Activated T-cell treated with anti-CD3 and anti-CD28 coated beads, Interleukin-2, amount 50 U/mL, for 72 hours (primary cell): ENCODE measurements at places on chromosomes 3 and 15. TPM values are rescaled to one million over a fixed set of nuclear protein-coding genes. Genes with fewer than 3 reads are reported as not detected.

Gene LRRC31
- not detected for total RNA-seq

Gene CDAN1
- total RNA-seq: 26.0 TPM

Gene IQCF6
- not detected for total RNA-seq

Gene PYGO1
- not detected for total RNA-seq

DNA sequence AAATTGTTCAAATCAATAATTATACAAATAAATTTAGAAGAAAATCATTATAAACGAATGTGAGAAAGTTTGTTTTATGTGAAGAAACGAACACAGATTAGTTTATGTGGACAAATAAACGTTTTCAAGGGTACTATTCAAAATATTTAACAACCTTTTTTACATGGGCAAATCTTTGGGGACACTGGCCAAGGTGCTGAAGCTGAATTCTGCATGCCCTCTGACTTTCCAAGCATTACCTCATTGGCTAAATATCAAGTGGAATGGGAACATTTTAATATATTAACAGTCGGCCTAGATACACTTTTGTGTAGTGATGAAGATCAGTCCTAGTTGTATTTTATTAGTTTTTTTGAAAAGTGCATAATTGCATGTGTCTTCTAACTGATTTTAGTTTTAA lies 636.4 kb upstream of the DPPA4 start:
- DNase-seq: no peak
- no peaks in the 10 kb centered on the region for H3K36me3 ChIP-seq
- no peaks in the 10 kb centered on the region for H3K27me3 ChIP-seq
- H3K4me3 ChIP-seq: no peak overlapping the region

DNA sequence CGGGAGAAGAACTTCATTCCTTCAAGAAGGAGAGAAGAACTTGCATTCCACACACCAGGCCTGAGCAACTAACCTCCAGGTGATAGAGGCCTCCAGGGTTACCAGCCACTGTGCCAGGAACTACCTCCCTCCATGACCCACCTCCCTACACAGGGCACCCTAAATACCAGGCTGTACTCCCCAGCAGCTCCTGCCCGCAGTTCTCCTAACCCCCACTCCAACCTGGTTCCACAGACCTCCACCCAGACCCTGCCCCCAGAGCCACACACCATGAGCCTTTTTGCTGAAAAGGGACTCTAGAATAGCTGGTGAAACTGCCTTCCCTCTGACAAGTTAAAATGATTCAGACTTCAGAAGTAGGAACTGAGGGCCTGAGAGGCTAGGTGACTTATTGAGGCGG lies 8.2 kb downstream of the IGDCC3 start:
- no peaks in the 10 kb centered on the region for H3K36me3 ChIP-seq
- H3K27me3 ChIP-seq: peaks cover 28% of the 10 kb centered on the region
- no peak overlapping the region for H3K4me3 ChIP-seq
- DNase-seq: no peak
- no peak overlapping the region for H3K27ac ChIP-seq

DNA sequence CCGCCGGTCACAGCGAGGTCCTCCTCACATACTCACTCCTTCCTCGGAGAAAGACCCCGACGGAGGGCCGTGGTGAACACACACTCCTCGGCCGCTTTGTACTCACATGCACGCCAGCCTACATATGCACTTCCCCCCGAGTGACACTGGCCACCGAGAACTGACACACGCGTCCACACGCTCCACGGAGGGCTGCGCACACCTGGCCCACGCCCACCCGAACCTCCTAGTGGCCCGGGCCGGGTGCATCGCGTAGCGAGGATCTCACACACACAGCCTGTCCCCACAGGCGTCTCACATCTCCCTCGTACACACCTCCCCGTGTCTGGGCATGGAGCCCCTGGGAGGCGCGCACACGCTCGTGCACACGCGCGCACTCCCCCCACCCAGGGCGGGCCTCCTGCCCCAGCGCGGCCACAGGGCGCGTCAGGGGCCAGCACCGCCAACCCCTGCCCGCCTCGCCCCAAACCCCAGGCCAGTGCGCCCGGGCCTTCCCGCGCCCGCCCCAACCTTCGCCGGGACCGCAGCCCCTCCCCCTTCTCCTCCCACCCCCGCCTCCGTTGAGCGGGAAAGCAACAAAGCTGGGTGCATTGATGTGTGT lies 411 bp upstream of the C3orf70 start:
- H3K36me3 ChIP-seq: no peaks in the 10 kb centered on the region
- no peak overlapping the region for H3K4me3 ChIP-seq
- peaks cover 33% of the 10 kb centered on the region for H3K27me3 ChIP-seq
- H3K4me1 ChIP-seq: peaks cover 4% of the 10 kb centered on the region

Gene IL12A
- total RNA-seq: not detected

Gene TMOD3
- 48.6 TPM for total RNA-seq

Gene LRRC57
- total RNA-seq: 26.2 TPM

Gene SNURF
- 21.0 TPM for total RNA-seq

GRCh38 chr3:127409421-127410136 lies 121.7 kb upstream of the PRR20G start:
- DNase-seq: no peak
- no peak overlapping the region for H3K4me3 ChIP-seq
- no peaks in the 10 kb centered on the region for H3K4me1 ChIP-seq
- no peaks in the 10 kb centered on the region for H3K36me3 ChIP-seq

DNA sequence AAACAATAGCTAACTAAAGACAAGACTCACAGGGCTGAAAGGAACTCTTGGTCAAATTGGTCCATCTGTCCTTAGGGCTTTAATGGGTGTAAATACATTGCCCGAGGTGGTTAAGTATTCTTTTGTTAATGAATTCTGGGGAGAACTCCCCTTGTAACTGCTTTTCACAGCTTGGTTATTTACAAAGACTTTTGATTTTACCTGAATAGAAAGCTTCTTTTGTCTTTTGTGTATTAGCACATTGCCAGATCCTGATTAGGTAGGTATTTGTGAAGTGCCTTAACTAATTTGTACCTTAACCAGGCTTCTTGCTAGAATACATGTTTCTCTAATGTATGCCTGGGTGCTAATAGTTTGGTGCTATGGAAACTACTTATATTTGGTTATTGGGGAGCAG lies 14.0 kb downstream of the CHD2 start:
- no peaks in the 10 kb centered on the region for H3K27me3 ChIP-seq
- H3K4me3 ChIP-seq: peak overlapping the region; percentile 90
- H3K36me3 ChIP-seq: peaks cover 16% of the 10 kb centered on the region
- H3K27ac ChIP-seq: peak overlapping the region; percentile 97

Gene UBA7
- 98.6 TPM for total RNA-seq

Gene EOMES
- 1.2 TPM for total RNA-seq

Gene MCF2L2
- total RNA-seq: 11.5 TPM

Gene CACNA1D
- 0.82 TPM for total RNA-seq

DNA sequence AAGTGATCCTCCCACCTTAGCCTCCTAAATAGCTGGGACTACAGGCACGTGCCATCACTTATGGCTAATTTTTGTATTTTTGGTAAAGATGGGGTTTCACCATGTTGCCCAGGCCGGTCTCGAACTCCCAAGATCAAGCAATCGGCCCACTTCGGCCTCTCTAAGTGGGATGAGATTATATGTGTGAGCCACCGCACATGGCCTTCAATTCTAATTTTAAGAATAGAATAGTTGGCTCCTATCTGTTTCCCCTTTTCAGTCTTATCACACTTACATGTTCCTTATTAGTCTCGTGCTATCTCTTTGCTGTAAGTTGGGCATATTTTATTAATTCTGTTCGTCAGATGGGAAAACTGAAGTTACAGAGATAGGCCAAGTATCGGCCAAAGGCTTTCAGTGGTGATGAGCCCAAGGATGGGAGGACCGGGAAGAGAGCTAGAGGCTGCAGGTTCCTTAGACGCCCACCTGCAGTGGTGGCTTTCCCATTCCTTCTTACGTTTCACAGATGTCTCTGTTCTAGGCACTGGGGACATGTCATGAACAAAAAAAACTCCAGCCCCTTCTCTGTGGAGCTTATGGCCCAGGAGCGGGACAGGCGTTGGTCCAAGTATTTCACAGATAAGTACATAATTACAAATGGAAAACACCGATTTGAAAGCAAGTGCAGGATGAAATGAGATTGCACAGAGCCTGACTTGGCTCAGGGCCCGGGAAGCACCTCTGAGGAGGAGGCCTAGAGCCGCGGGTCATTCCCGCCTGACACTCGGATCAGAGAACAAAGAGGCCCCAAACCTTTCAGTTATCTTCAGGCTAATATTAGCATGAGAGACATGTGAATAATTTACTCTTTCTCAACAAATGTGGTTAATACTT lies 91.1 kb upstream of the KLF13 start:
- H3K27ac ChIP-seq: no peak overlapping the region
- H3K36me3 ChIP-seq: no peaks in the 10 kb centered on the region
- H3K27me3 ChIP-seq: no peaks in the 10 kb centered on the region
- H3K4me1 ChIP-seq: peaks cover 10% of the 10 kb centered on the region

GRCh38 chr3:123953735-123954134 lies 7.3 kb downstream of the CCDC14 start:
- H3K4me1 ChIP-seq: peaks cover 8% of the 10 kb centered on the region
- no peak overlapping the region for H3K4me3 ChIP-seq
- DNase-seq: no peak

DNA sequence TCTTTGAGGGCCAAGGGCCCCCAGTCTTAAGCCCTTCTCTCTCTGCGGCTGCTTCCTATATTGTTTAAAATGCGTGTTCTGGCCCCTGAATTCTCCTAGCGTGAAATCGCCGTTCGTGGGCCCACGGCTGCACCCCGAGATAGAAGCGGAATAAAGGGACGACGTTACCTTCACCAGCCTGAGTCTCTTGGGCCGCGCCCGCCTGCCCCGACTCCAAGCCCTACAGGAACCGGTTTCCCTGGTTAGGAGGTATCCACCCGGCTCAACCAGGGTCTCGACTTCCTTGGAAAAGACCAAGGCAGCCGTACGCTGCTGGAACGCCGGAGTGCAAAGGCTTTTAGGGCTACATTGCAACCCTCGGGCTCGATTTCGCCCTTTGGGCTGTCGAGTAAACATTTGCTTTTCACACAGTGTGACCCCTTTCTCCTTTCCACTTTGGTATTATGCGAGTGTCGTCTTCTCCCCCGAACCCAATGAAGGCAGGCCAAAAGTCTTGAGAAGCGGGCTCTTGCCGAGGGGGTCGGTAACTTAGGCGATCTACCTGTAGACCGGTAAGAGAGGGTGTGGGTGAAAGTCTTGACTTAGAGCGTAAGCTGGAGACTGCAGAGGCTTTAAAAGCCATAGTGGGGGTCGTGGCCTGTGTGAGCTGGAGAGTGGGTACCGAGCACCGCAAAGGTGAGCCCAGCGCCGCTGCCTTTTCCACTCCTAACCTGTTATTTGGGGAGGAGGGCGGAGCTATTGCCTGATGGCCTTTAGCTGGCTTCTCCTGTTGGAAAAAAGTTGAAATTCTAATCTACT lies 2.0 kb downstream of the TRIM71 start:
- H3K4me3 ChIP-seq: peak overlapping the region; percentile 77
- H3K27ac ChIP-seq: no peak overlapping the region
- H3K27me3 ChIP-seq: peaks cover 38% of the 10 kb centered on the region
- H3K36me3 ChIP-seq: peaks cover 4% of the 10 kb centered on the region
- no peak for DNase-seq
- peaks cover 26% of the 10 kb centered on the region for H3K4me1 ChIP-seq

GRCh38 chr15:34304613-34305012 lies 33.0 kb downstream of the SLC12A6 start:
- DNase-seq: no peak
- H3K27me3 ChIP-seq: no peaks in the 10 kb centered on the region
- H3K27ac ChIP-seq: no peak overlapping the region

- H3K36me3 ChIP-seq: no peaks in the 10 kb centered on the region
- H3K27ac ChIP-seq: no peak overlapping the region
- H3K4me1 ChIP-seq: peaks cover 41% of the 10 kb centered on the region
- peak; percentile 69 for DNase-seq
These were observed 31.8 kb upstream of the MYZAP start for GRCh38 chr15:57559875-57560274.

- H3K4me3 ChIP-seq: no peak overlapping the region
- H3K27ac ChIP-seq: no peak overlapping the region
- peaks cover 34% of the 10 kb centered on the region for H3K27me3 ChIP-seq
- peaks cover 9% of the 10 kb centered on the region for H3K36me3 ChIP-seq
- peaks cover 30% of the 10 kb centered on the region for H3K4me1 ChIP-seq
- no peak for DNase-seq
These were observed 1.9 kb upstream of the DLG1 start for GRCh38 chr3:197300361-197300760.

- no peak overlapping the region for H3K27ac ChIP-seq
- peaks cover 16% of the 10 kb centered on the region for H3K4me1 ChIP-seq
- no peak overlapping the region for H3K4me3 ChIP-seq
- peaks cover 3% of the 10 kb centered on the region for H3K36me3 ChIP-seq
- H3K27me3 ChIP-seq: no peaks in the 10 kb centered on the region
These were observed 23.1 kb upstream of the EIF4A2 start for GRCh38 chr3:186760141-186760833.

Gene GOLGA8B
- 228 TPM for total RNA-seq

DNA sequence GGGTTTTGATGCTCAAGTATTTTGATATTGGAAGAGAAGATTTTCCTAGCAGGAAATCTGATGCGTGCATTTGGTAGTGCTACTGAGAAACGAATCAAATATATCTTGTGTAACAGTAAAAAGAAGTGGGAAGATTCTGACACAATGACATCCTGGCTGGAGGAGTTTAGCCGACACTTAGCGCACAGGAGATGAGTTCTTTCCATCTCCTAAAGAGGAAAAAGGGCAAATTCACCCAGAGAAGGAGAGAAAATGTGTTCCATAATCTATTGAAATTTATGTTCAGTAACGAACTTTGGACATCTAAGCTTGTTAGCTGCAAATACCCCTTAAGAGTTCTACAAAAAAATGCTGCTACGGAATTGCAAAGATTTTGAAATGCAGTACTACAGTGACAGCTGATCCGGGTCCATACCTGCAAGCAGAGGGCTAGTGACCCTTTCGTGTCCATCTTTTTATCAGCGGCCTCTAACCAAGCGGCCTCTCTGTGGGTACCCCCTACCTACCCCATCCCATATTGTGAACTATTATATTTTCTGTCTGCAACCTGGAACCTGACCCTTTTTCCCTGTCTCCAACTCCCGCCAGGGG lies 971 bp downstream of the CPOX start:
- no peak for DNase-seq
- peak overlapping the region; percentile 72 for H3K27ac ChIP-seq
- no peaks in the 10 kb centered on the region for H3K27me3 ChIP-seq
- H3K4me3 ChIP-seq: peak overlapping the region; percentile 92
- H3K36me3 ChIP-seq: peaks cover 7% of the 10 kb centered on the region
- peaks cover 31% of the 10 kb centered on the region for H3K4me1 ChIP-seq

- no peaks in the 10 kb centered on the region for H3K36me3 ChIP-seq
- H3K27me3 ChIP-seq: peaks cover 16% of the 10 kb centered on the region
- DNase-seq: no peak
These were observed 23.9 kb upstream of the XIRP1 start for GRCh38 chr3:39216176-39216790.
